ENCODE measurements at places on chromosomes 2 and 18. TPM values are rescaled to one million over a fixed set of nuclear protein-coding genes. Genes with fewer than 3 reads are reported as not detected.

ZNF519 gene
- 2.1 TPM for total RNA-seq

COL3A1 gene
- total RNA-seq = 13.8 TPM

PCARE gene
- total RNA-seq = 0.36 TPM

ZNF532 gene
- total RNA-seq = 97.6 TPM

GPR35 gene
- 0.82 TPM for total RNA-seq

NLRC4 gene
- total RNA-seq = 0.10 TPM

FRZB gene
- 3.6 TPM for total RNA-seq

SCN2A gene
- not detected for total RNA-seq

CNTNAP5 gene
- not detected for total RNA-seq

SCN7A gene
- total RNA-seq = 6.0 TPM

PPP1R1C gene
- total RNA-seq = not detected

PARD3B gene
- total RNA-seq = 6.3 TPM

CYP27A1 gene
- total RNA-seq = 21.8 TPM

TLX2 gene
- total RNA-seq = not detected

KCNS3 gene
- 37.8 TPM for total RNA-seq

OSR1 gene
- 0.80 TPM for total RNA-seq

PSMA8 gene
- total RNA-seq = not detected

AFF3 gene
- 0.41 TPM for total RNA-seq

HOXD4 gene
- total RNA-seq = not detected

CERKL gene
- total RNA-seq = 0.07 TPM

HOXD13 gene
- total RNA-seq = not detected

VAMP5 gene
- 35.6 TPM for total RNA-seq

TBR1 gene
- not detected for total RNA-seq

DSG1 gene
- not detected for total RNA-seq

SMIM21 gene
- total RNA-seq = not detected

RIOK3 gene
- 220 TPM for total RNA-seq

POTEC gene
- not detected for total RNA-seq

CRYGD gene
- total RNA-seq = not detected

EGR4 gene
- total RNA-seq = not detected

HOXD3 gene
- total RNA-seq = 1.7 TPM

DLGAP1 gene
- total RNA-seq = 0.60 TPM

FMNL2 gene
- total RNA-seq = 17.2 TPM

FAM228A gene
- total RNA-seq = 0.41 TPM

NAT8 gene
- 0.31 TPM for total RNA-seq
